A549 treated with ZK216348 at 1 μM for 4 hours (cell line): ENCODE measurements at places on chromosomes 11 and 22. TPM values are rescaled to one million over a fixed set of nuclear protein-coding genes. Genes with fewer than 3 reads are reported as not detected.

Gene BAIAP2L2
- 4.8 to 7.5 TPM (median 5.9 TPM) in 5 replicates for total RNA-seq

Gene KRTAP5-7
- total RNA-seq = not detected in 5 replicates

Gene P2RY6
- total RNA-seq = 3.9 to 12.7 TPM (median 8.7 TPM) in 5 replicates

Gene RGL4
- not detected in 5 replicates for total RNA-seq

Gene SCARF2
- total RNA-seq = 0.59 to 1.2 TPM (median 0.92 TPM) in 5 replicates

Gene APOL4
- not detected in 5 replicates for total RNA-seq

Gene PLEKHA7
- 27.7 to 41.4 TPM (median 37.2 TPM) in 5 replicates for total RNA-seq

Gene KRTAP5-4
- total RNA-seq = not detected in 5 replicates

Gene PRR14L
- total RNA-seq = 5.8 to 7.6 TPM (median 6.6 TPM) in 5 replicates

Gene SLC22A12
- not detected in 5 replicates for total RNA-seq

Gene MSANTD4
- total RNA-seq = 7.4 to 10.7 TPM (median 9.5 TPM) in 5 replicates

Gene DBX1
- not detected in 5 replicates for total RNA-seq

Gene MAP6
- total RNA-seq = 1.8 to 2.1 TPM (median 1.9 TPM) in 5 replicates

Gene KIRREL3
- 8.7 to 11.6 TPM (median 9.9 TPM) in 5 replicates for total RNA-seq

Gene MS4A12
- not detected in 5 replicates for total RNA-seq

Gene OR2AG2
- total RNA-seq = not detected in 5 replicates

Gene LRRC56
- total RNA-seq = 0.28 to 1.1 TPM (median 0.82 TPM) in 5 replicates

Gene GTSE1
- total RNA-seq = 24.7 to 35.3 TPM (median 32.0 TPM) in 5 replicates

Gene NAALAD2
- not detected in 5 replicates for total RNA-seq

Gene OR5AS1
- not detected in 5 replicates for total RNA-seq

Gene OVOL1
- 0.08 to 0.15 TPM (median 0.09 TPM) in 3 of 5 replicates, not detected in the others for total RNA-seq

Gene CRYBB2
- not detected in 5 replicates for total RNA-seq

Gene MMP12
- total RNA-seq = 0.12 to 0.13 TPM in 2 of 5 replicates, not detected in the others

Gene TBX1
- total RNA-seq = 1.5 to 6.0 TPM (median 4.3 TPM) in 5 replicates

Gene TMPRSS5
- 0.09 to 0.63 TPM (median 0.18 TPM) in 4 of 5 replicates, not detected in the other for total RNA-seq

Gene APOA5
- not detected in 5 replicates for total RNA-seq

Gene CARD16
- not detected in 5 replicates for total RNA-seq

Gene JAML
- total RNA-seq = not detected in 5 replicates

Gene OR52I2
- not detected in 5 replicates for total RNA-seq

Gene MMP27
- total RNA-seq = not detected in 5 replicates

Gene LDLRAD3
- total RNA-seq = 21.6 to 30.2 TPM (median 27.3 TPM) in 5 replicates

Gene RFPL2
- 0.18 TPM in 1 of 5 replicates, not detected in the others for total RNA-seq

Gene IFITM10
- total RNA-seq = 0.71 to 1.6 TPM (median 0.99 TPM) in 5 replicates

Gene RAG2
- total RNA-seq = not detected in 5 replicates

Gene C11orf42
- total RNA-seq = not detected in 5 replicates

Gene GVQW3
- 0.28 to 1.5 TPM (median 1.1 TPM) in 5 replicates for total RNA-seq

Gene TTLL12
- 14.5 to 24.2 TPM (median 23.5 TPM) in 5 replicates for total RNA-seq

Gene LINC01488
- total RNA-seq = not detected in 5 replicates

Gene ARHGAP20
- 0.02 TPM in 1 of 5 replicates, not detected in the others for total RNA-seq

Gene GLYATL1
- total RNA-seq = 0.07 TPM in 1 of 5 replicates, not detected in the others

Gene SPDYC
- not detected in 5 replicates for total RNA-seq

Gene MRGPRX3
- total RNA-seq = not detected in 5 replicates

Gene CASP5
- total RNA-seq = not detected in 5 replicates

Gene NXPE1
- total RNA-seq = not detected in 5 replicates

Gene NLRP14
- not detected in 5 replicates for total RNA-seq

Gene IL17REL
- 0.06 TPM in 1 of 5 replicates, not detected in the others for total RNA-seq

Gene NADSYN1
- 35.2 to 54.0 TPM (median 48.7 TPM) in 5 replicates for total RNA-seq
